ENCODE measurements at places on chromosomes 5 and 9.
A peak's percentile ranks its signal among the peaks of the same experiment; 100 is the strongest.

- no peak for DNase-seq
Measured at GRCh38 chr5:170252720-170253350, 20.1 kb downstream of the C5orf58 start.

GRCh38 chr5:15757103-15757502, 257.1 kb downstream of the FBXL7 start:
- DNase-seq = no peak

GRCh38 chr9:124011460-124012301, at the start of gene LHX2:
Gene LHX2, plus strand, starts transcription at chr9:124011768. Its CDS starts 581 bp downstream, at chr9:124012349.
- DNase-seq = peak; percentile 88

DNA sequence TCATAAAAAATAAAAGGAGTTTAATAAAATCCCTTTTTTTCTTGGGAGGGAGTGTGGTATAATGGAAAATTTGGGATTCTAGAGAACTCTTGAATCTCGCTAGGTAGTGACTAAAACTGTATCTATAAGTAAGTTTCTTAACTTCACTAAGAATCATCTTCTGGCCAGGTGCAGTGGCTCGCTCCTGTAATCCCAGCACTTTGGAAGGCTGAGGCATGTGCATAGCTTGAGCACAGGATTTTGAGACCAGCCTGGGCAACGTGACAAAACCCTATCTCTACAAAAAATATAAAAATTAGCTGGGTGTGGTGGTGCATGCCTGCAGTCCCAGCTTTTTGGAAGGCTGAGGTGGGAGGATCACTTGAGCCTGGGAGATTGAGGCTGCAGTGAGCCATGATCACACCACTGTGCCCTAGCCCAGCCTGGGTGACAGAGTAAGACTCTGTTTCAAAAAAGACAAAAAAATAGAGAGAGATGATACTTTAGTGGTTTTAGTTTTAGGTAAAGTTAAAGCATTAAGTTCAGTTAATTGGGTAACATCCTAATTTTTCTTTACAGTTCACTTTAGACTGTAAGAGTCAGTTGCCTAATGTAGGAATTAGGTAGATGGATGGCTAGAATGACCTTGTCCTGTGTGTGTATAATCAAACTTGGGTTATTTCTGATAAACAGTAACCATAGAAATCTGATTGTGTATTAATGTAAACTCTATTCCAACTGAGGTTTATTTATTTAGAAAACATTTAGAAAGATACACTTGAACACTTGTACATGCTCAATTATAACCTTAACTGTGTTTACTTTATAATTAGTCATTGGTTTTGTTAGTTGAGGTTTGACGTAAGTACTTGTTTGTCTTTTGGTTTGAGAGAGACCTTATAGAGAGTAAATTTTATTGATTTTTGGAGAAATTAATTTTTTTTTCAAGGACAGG, 17.8 kb downstream of the UNC13B start:
- DNase-seq = no peak

DNA sequence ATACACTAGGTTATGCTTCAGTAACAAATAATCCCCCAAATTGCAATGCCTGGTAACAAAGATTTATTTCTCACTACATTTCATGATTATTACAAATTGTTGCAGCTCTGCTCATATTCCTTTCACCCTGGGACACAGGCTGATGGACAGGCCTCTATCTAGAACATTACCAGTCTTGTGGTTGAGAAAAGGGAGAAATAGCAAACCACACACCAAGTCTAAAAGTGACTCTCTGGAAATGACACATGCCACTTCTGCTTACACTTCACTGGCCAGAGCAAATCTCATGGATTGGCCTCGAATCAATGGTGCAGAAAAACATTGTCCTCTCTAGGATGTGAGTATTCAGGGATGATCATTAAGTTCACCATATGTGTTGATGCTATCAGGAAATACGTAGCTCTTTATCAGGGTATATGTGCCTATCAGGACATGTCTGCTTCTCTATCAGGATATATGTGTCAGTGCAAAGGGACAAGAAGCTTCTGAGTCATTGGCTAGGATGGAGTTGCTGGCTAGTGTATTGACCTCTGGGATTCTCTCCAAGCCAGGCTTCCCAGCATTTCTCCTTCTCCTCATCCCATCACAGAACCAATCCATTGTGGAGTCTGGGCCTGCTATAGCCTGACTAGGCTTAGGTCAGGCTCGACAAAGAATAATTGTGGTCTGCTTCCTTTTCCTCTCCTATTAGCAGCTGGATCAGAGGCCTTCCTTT, 91.1 kb upstream of the CEP78 start:
- DNase-seq = no peak

DNA sequence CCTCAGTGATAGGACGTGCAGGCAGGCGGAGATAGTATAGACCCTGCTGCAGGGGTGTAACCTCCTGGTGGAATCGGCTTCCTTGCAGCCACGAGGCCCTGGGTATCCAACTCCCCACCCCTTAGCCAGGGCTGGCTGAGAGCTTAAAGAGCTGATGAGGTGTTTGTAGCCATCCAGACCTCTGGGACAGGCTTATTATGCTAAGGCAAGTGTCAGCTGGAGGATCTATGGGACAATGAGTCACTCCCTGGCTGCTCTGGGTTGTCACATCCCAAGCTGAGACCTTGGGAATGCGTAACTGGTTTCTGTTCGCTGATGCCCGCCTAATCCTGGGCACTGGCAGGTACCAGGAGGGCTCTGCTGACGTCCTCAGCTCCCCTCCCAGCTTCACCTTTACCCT, 38.9 kb downstream of the DAB2IP start:
- no peak for DNase-seq

GRCh38 chr9:136745389-136746154, 2.8 kb downstream of the LCN6 start:
- no peak for DNase-seq

- no peak for DNase-seq
Measured at GRCh38 chr5:153791339-153791738, 247.4 kb downstream of the FAM114A2 start.

DNA sequence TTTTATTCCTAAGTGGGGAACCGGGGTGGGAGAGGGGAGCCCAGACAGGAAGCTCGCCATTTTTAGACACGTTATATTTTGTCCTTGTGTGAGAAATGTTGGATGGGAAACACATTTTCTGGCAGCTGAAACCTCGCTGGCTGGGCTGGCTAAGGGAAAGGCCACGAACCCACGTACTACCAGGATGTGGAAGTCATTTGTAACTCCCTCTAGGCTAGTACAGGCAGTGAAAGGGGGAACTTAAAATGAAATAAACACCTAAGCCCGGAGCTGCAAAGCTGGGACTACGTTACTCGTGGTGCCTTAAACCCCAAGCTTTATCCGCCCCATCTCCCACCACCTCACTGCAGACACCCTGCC, 42.5 kb downstream of the TMEM174 start:
- DNase-seq = no peak

DNA sequence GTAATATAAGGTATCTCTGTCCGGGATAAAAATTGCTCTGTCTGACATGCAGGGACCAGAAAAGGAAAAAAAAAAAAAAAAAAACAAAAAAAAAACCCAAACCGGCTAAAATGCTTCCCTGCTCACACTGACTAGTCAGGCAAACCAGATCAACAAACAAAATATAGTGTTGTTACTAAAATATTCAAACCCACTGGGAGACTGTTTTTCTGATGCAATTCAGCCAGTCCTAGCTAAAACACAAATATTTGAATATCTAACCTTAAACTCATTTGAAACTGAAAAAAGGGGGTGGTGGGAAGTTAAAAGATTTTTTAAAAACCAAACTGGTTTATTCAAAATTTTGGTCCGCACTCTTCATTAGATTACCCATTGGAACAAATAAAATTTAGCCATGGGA, 61.0 kb downstream of the APBA1 start:
- DNase-seq = no peak

GRCh38 chr5:106392766-106393165, 1278.0 kb downstream of the EFNA5 start:
- DNase-seq = no peak

DNA sequence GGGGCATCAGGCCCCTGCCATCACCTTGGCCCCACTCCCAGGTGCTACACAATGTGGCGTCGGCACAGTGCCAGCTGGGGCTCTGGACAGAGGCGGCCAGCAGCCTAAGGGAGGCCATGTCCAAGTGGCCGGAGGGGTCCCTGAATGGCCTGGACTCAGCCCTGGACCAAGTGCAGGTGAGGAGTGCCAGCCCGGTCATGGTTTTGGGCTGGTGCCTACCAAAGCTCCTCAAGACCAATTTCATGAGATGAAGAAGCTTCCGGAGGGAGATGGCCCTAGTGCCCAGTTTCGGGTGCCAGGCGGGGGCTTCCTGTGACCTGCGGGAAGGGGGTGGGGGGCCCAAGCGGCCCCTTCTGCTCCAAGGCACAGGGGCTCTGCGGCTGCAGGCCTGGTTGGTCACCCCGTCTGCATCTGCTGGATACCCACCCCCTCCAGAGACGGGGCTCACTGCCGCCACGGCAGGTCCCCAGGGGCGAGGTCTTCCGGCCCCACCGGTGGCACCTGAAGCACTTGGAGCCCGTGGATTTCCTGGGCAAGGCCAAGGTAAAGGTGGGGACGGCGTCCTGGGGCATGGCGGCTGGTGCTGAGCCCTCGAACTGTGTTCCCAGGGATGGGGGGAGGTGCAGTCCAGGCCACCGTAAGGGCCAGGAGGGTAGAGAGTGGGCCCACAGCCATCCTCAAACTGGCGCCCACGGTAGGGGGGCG, 5.8 kb downstream of the NOXA1 start:
- DNase-seq = no peak

DNA sequence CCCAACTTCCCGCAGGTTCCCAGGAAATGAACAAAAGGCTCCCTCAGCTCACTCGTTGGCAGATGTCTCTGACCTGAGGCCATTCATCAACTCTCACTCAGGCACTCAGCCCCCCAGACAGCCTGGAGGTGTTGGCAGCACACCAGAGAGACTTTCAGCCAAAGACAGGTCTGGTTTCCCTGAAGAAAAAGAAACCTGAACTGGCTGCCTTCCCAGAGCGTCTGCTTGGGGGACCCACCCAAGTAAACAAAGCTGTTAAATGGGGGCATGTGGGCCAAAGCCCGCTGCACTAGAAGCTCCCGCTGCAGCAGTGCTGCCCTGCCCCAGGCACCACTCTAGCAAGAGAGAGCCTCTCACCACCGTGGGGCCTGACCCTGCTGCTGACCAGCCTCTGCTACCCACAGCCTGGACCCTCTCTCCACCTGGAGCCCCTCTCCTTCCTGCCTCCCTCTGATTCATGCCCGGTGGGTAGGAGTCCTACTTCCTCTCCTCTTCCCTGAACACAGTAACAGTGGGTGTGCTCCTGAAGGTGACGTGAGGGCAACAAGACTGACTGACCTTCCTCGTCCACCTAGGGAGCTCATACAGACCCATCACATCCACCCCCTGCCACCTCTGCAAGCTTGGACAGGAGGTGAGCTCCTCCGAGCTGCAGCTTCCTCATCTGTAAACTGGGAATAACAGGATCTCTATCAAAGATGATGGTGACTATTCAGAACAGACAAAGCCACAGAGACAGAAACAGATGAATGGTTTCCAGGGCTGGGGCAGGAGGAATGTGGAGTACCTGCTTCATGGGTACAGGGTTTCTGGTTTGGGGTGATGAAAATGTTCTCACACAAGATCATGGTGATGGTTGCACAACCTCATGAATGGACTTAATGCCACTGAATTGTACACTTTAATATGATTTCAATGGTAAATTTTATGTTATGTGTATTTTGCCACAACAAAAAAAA, 31.0 kb upstream of the GABRP start:
- peak; percentile 60 for DNase-seq

- no peak for DNase-seq
Measured at GRCh38 chr5:13250464-13251291, 693.8 kb downstream of the DNAH5 start.

GRCh38 chr5:81365541-81365940, 28.4 kb downstream of the ACOT12 start:
- no peak for DNase-seq

GRCh38 chr5:121315786-121316185, 535.9 kb upstream of the FTMT start:
- DNase-seq = no peak

DNA sequence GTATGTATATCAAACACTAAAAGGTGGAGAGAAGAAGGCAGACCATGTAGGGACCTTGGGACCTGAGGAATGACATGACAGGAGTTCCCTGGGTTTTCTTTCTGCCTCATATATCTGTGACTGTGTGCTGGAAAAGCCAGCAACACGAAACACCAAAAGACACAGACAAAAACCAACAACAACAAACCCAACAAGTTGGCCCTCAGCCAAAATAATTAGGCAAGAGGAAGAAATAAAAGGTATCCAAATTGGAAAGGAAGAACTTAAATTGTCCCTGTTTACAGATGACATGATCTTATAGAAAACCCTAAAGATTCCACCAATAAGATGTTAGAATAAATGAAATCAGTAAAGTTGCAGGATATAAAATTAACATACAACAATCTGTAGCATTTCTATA, 21.7 kb downstream of the ABO start:
- DNase-seq = no peak

GRCh38 chr5:35248843-35249780, 18.8 kb upstream of the PRLR start:
- DNase-seq = no peak

GRCh38 chr9:122360891-122361290, 9.9 kb upstream of the PTGS1 start:
- no peak for DNase-seq

- DNase-seq = no peak
Measured at GRCh38 chr5:134053840-134054338, 49.1 kb upstream of the VDAC1 start.

DNA sequence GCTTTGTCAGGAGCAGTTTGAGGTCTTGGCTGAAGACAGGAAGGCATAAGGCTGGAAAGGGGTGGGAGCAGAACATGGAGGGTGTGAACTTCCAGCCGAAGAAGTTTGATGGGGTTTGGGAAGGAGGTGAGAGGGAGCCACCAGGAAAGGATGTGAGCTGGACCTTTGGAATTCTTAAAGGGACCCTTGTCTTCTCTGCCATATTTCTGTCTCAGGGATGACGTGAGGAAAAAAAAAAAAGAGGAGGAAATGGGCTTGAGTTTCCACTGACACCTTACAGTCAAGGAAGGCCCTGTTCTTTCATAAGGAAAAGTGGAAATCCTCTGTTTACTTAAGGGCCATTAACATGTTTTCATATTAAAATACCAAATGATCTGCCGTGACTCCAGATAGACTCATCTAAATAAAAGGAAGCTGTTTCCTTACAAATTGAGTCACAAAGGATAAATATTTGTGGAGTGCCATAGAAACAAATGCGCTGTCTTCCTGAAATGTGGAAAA, 132.1 kb downstream of the PALM2AKAP2 start:
- no peak for DNase-seq

- DNase-seq = no peak
Measured at GRCh38 chr5:80747922-80748321, 93.1 kb upstream of the DHFR start.

- no peak for DNase-seq
Measured at GRCh38 chr5:119270121-119270565, 85.7 kb upstream of the TNFAIP8 start.

All from left forelimb (tissue), 1 donor.